ENCODE measurements at places on chromosomes 5 and 9. TPM values are rescaled to one million over a fixed set of nuclear protein-coding genes. Genes with fewer than 3 reads are reported as not detected.

The RANBP3L gene
- not detected for total RNA-seq

The INSYN2B gene
- not detected for total RNA-seq

DNA sequence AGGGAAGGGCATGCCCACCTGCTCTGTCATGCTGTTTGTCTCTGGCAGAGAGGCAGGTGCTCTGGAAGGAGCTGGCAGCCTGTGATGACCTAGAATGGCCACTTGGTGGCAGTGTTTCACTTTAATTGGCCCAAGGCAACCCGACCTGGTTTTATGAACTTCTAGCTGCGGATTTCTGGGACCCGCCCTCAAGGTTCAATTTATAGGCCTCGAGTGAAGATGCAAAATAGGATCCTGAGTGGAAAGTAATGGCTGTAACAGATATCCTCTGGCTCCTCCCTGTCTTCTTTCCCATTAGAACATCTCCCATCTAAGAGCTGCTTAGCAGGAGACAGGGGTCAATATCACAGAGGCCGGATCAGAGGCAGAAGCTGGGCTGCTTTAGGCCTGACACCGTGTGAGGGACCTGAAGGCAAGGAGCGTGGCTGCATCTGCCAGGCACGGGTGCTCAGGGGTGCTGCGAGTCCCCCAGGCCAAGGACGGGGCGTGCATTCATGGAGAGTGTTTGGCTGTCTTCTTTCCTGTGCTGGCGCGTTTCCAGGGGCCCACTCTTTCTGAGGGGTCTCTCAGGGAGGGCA, 56.7 kb upstream of the SLC28A3 start:
- DNase-seq, result peak; percentile 79

DNA sequence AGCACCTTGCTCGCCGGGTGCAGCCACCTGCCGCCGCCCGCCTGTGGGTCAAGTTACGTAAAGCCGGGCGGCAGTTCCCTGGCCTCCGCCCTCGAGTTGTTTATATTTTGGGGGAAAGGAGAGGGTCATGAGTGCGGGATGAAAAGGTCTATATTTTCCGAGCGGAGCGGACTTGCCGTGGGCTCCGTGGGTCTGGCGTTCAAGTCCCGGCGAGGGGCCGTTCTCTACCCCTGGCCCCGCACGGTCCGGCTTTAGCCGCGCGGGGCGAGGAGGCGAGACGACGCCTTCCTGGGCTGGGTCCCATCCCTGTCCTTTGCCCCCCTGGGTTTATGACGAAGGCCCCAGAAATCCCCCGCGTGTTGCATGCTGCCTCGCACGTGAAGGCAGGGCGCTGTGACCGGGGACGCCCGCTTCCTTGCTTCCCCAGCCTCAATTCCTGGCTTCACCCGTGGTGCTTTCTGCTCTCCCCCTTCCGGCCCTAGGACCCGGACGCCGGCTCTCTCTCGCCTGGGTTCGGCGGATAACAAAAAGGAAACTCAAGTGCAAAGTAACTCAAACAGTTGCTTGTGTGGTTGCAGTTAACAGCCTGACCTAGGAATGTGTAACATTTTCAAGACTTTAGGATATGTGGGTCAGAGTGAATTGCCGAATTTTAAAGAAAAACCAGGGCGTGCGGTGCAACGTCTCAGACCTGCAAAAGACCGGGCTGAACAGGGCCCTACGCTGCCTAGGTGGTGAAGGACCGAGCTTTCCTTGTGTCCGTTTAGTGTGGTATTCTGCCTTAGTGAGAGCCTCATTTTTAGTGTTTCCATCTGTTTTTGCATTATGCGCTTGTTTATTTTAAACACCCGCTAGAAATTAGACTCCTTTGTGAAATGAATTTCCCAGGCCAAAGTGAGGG, 810 bp downstream of the VPS13A start:
- DNase-seq, result peak; percentile 57

The C8G gene
- total RNA-seq, result not detected

- no peak for DNase-seq
These were observed 115.6 kb upstream of the ALDH1B1 start for GRCh38 chr9:38276771-38277439.

The C9orf152 gene
- 0.33 TPM for total RNA-seq

DNA sequence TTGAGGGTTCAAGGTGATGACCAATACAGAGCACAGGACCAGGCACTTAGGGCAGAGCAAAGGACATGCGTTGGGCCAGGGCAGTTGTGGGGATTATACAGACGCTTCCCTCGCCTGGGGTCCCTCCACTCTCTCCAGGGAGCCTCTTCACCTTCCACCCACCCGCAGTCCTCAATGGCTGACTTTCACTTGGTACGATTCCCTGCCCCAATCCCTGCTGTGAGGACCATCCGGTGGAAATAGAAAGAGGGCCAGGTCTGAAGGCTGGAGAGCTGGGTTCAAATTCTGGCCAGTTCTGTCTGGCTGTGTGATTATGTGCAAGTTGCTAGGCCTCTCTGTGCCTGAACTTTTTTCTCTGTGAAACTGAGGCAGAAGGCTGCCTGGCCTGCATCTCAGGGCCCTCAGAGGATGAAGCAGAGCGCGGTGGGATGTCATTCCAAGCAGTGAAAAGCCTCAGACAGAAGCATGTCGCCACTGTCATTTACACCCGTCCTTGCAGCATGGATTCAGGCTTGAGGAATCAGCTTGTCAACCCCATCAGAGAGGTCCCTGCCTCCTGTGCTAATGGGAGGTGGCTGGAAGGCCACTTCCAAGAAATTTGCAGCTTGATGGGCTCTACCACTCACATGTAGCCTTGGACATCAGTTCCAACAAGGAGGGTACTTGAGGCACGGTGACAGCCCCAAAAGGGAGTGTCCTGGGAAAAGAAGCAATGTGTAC, 206.6 kb upstream of the IER5L start:
- DNase-seq, result no peak

The RASGEF1C gene
- not detected for total RNA-seq

The DNM1 gene
- total RNA-seq, result 13.0 TPM

DNA sequence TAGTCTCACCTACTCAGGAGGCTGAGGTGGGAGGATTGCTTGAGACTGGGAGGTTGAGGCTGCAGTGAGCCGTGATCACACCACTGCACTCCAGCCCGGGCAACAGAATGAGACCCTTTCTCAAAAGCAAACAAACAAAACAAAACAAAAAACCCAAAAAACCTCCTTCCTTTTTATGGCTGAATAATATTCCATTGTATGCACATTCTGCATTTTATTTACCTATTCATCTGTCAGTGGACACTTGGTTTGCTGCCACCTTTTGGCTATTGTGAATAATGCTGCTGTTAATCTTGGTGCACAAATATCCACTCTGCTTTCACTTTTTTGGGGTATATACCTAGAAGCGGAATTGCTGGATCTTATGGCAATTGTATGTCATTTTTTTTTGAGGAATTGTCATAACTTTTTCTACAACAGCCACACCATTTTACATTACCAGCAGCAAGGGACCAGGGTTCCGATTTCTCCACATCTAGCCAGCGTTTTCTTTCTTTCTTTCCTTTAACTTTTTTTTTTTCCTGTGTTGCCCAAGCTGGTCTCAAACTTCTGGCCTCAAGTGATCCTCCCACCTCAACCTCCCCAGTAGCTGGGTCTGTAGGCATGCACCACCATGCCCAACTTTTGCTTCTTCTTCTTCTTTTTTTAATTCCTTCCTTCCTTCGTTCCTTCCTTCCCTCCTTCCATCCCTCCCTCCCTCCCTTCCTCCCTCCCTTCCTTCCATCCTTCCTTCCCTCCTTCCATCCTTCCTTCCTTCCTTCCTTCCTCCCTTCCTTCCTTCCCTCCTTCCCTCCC, 30.6 kb downstream of the NKX2-5 start:
- peak; percentile 20 for DNase-seq

The GRAMD2B gene
- 35.8 TPM for total RNA-seq

The STK10 gene
- total RNA-seq, result 9.1 TPM

DNA sequence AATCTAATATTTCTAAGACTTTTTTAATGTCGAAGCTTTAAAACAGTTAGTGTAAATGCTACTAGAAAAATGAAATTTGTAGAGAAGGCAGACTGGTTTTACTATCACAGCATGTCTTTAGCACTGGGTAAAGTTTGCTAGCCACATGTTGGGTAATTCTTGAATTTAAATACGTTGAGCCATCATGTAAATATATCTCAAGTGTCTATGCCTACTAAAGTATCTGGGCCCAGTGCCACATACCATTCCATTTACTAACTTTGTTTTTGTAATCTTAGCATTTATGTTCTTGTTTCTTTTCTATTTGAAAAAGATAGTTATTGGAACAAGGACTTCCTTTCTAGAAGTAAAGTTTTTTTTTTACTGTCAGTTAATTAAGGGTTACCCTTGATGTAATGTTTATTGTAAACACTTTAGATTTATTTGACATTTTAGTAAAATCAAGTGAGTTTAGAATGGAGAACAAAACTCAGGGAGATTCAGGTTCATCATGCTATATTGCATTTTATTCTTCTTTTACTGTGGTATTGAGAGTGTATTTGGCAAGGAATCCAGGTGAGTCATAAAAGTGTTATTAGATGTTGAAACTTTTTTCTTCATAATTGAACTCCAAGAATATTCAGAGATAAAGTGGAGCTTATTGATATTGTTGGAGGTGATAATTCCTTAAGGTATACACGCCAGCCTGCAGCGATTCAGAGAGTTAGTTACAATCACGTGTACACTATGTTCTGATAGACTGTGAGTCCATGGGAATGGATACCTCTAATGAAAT, 182.4 kb downstream of the CCDC171 start:
- DNase-seq, result no peak

DNA sequence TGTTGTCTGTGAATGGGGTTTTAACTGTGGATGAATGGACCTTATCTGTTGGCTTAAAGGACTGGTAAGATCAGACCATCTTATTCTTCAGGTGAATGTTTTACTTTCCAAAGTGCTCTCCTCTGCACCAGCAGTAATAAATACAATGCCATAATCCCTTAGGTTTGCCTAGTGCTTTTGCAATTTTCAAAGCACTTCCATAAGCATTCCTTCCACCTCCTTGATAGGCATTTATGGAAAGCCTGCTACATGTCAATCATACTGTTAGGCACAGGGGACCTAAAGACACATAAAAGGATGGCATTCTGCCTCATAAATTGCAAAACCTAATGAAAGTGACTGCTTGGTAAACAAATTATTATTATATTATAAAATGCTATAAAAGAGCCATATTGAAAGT, 21.4 kb downstream of the IL7R start:
- no peak for DNase-seq

DNA sequence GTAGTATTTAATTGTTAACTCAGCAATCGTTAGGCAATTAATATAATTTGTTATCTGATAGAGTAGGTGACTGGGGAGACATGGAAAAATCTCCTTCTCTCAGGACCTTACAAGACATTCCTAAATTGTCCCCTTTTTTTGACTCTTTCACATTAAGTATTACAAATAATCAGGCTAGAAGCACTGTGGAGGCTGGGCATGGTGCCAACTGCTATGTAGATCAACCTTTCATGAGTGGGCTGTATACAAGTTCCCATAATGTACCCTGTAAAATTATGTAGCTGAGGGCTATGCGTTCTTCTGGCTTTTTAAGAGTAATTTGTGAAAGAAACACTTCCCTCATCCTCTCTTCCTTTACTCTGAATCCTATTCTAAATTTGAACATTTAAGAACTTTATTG, 140.2 kb downstream of the NFIB start:
- DNase-seq, result peak; percentile 25

- no peak for DNase-seq
These were observed 189.8 kb downstream of the DRD1 start for GRCh38 chr5:175254155-175254554.

DNA sequence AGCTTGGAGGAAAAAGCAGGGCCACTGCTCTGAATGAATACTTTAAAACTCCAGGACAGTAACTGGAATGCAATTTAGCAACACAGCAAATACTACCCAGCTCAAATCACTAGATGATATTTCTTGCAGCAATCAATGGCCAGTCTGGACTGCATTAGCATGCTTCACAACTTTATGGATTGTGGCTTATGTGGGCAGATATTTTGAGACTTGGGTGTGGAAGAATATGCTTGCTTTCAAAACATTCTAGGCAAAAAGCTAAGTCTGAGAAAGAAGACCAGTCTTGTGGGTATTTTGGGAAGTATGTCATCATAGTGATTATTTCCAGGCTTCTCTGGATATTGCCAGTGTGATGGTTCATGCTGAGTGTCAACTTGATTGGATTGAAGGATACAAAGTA, 3.1 kb downstream of the RANBP3L start:
- DNase-seq, result no peak

The PRR7 gene
- 1.3 TPM for total RNA-seq

- DNase-seq, result no peak
These were observed 51.7 kb upstream of the MYO10 start for GRCh38 chr5:16987776-16988175.

GRCh38 chr5:110757118-110757729, 18.4 kb downstream of the SLC25A46 start:
- peak; percentile 26 for DNase-seq

- no peak for DNase-seq
These were observed 92.1 kb upstream of the FSD1L start for GRCh38 chr9:105355781-105356180.

The HTR1A gene
- total RNA-seq, result not detected

The TNPO1 gene
- 71.9 TPM for total RNA-seq

DNA sequence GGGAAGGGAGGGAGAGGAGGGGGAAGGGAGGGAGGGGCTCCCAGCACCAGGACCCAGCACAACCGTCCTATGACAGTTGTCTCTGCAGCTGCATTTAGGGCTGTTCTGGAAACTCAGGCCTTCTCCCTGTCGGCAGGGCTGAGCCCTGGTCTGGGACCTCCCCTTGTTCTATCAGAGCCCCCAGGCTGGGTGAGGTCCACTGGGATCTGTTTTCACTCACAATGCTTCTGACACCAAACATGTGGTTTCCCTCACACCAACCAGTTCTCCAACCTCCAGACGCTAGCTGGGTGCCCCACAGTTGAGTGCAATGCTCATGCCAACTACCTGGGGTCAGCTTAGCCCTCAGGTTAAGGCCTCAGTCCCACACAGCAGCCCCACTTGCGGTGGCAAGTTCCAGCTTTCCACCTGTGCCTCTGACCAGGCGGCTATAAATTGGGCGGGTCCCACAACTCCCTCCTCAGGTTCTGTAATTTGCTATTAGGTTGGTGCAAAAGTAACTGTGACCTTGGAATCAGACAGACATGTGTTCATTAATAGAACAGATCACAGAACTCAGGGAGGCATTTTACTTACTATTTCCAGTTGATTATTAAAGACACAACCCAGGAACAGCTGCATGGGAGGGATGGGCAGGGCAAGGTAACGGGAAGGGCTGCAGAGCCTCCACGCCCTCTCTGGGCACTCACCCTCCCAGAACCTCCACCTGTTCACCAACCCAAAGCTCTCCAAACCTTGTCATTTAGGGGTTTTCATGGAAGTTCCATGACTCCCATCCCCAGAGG, 13.5 kb downstream of the ADAMTS2 start:
- DNase-seq, result no peak

DNA sequence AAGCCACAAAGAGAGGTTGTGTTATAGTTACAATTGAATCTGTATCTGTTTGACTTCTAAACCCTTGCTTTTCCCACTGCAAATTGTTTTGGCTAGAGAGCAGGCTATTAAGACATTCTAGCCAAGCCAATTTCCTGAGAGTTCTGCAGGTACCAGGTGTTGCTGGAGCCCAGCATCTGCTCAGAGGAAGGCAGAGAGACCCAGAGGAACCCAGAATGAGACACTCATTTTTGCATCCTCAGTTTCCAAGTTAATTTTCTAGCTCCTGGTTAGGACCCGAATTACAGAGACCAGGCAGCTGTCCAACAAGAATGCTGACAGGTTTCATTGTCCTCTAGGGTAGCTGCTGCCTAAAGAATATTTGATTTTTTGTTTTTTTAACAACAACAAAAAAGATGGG, 266.2 kb downstream of the TRIM32 start:
- no peak for DNase-seq

The SPATA31C2 gene
- total RNA-seq, result not detected

The ZNF879 gene
- 2.1 TPM for total RNA-seq

GRCh38 chr5:177964471-177964870, 31.6 kb downstream of the PROP1 start:
- DNase-seq, result no peak

Measured in body of pancreas (tissue), 4 donors.